ENCODE measurements at places on chromosomes 16 and 17.

DNA sequence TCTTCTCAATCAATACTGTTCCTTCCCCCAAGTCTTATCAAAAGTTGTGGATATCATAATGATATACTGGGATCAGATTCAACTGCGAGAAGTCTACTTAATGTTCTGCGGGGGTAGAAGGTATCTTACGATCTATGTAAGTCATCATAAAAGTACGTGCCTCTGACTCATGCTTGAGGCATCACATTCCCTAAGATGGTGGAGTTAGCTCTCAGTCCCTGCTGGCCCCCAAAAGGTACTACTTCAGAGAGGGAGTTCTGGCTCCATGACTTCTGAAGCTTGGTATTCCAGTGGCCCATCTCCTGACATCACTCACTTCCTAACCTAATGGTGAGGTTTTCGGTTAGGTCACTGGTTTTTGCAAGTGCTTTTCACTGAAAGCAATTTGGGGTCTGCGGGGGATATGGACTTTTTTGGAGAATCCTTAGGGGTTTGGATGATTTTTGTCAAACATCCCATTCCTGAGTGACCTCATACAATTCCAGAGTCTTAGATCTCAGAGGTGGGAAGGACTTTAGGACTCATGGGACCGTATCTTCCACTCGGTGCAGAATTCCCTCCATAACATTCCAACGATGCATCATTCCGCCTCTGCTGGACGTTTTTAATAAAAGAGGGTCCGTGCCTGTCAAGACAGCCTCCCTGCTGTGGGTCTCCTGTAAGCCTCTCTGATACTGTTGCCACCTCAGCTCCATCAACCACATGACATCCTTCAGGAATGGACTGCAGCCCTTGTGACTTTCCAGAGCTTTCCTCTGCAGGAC is 74.3 kb downstream of the DYNLRB2 start:
- peak; percentile 95 for DNase-seq

GRCh38 chr17:58120195-58120822 is 27.9 kb upstream of the OR4D1 start:
- DNase-seq: peak; percentile 69

GRCh38 chr17:38980490-38981217 is 13.5 kb upstream of the FBXO47 start:
- DNase-seq: peak; percentile 25

- DNase-seq: no peak
These were observed 10.9 kb downstream of the ADGRG1 start for GRCh38 chr16:57639172-57639887.

- DNase-seq: no peak
These were observed 5.2 kb downstream of the MYH3 start for GRCh38 chr17:10651927-10652326.

GRCh38 chr16:17557480-17557879 is 86.7 kb upstream of the XYLT1 start:
- DNase-seq: no peak

- DNase-seq: no peak
These were observed 9.6 kb upstream of the RBFOX3 start for GRCh38 chr17:79620207-79621038.

DNA sequence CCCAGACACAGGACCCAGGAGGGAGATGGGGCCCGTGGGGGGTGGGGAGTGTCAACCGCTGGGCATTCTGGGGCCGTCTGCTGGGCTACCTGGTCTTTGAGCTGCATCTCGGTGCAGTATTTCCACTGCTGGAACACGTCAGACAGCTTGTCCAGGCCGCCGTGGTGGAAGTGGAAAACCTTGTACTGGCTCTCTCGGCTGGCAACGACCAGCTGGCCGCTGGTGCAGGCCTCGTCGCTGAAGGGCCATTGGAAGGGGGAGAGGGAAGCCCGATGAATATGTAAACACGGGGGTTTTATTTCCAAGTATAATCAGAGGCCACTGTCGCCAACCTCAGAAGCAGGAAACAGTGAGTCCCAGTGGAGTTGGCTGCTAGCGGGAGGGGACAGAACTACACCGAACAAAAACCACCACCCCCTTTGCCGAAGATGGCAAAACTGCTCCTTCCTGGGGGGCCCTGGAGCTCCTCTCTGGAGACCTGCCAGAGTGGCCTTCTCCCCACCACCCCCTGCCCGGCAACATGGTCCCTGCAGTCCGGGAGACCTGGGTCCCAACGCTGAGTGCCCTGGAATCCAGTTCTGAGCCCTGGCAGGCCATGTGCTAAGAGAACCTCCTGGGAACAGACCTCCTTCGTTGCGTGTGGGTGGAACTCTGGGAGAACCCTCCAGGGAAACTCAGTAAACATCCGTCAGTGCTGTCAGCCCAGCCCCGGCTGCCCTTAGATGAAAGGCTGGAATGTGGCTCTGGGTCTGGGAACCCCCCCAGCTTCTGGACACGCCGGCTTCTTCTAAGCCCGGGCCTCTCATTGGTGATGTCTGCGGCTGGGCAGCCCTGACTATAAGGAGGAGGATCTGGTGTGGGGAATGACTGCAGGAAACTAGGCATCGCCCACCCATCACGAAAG is 84.1 kb downstream of the TBC1D16 start:
- DNase-seq: no peak

DNA sequence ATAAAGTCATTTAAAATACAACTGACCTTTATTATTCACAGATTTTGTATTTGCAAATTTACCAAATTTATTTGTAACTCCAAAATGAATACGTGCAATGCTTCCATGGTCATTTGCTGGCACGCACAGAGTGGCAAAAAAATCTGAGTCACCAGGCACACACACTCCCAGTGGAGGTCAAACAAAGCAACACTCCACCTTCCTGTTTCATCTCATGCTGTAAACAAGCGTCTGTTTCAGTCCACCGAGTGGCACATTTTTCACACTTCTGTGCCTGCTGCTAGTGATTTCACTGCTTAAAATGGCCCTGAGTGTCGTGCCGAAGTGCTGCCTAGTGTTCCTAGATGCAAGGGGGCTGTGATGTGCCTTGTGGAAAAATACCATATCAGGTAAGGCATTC is 17.8 kb upstream of the ITGAE start:
- no peak for DNase-seq

GRCh38 chr16:51822471-51822870 is 671.4 kb upstream of the SALL1 start:
- no peak for DNase-seq

- DNase-seq: no peak
These were observed 16.9 kb downstream of the PRSS27 start for GRCh38 chr16:2702871-2703745.

- DNase-seq: no peak
These were observed 6.0 kb downstream of the DOC2A start for GRCh38 chr16:30004811-30005242.

- DNase-seq: no peak
These were observed 166.4 kb downstream of the CEP112 start for GRCh38 chr17:66025551-66025950.

GRCh38 chr17:33198954-33199353 is 94.1 kb downstream of the ASIC2 start:
- DNase-seq: no peak

DNA sequence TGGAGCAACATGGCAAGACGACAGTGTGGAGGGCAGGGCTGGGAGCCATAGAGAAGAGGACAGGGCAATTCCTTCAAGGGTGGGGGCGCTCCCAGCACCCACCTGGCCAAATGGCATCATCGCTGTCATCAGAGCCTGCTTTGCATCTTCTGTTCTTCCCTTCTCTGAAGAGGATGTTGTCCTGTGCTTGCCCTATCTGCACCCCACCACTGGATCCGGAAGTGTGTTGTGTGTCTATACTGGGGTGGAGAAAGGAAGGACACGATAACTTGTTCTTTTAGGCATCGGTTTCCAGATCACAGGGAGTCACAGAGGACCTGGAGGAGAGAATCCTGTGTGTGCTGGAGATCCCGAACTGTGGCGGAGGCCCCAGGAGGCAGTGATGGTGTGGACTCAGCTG is 25.7 kb upstream of the ANKRD40CL start:
- DNase-seq: no peak

DNA sequence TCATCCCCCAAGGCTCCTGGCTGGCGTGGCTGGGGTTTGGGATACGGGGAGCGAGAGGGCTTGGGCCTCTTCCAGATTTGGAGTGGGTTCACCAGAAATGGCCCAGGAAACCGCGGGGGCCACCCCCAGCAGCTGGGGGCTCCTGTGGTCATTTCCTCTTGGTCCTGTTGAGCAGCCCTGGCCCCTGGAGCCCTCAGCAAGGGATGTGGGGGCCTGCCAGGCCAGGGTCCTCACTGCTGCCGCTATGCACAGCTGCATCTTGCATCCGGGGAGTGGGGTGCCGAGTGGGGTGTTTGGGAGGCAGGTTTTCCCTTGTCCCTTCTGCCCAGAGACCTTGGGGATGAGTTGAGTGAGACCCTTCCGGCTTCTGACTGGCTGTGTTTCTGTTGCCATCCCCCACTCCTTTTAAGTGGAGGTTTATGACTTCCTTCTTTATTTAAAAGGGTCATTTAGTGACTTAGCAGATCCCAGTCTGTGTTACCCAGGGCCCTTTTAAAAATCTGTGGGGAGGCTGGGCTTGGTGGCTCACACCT is 319.8 kb downstream of the SEC14L1 start:
- DNase-seq: no peak

- peak; percentile 41 for DNase-seq
These were observed 431 bp downstream of the SLFN11 start for GRCh38 chr17:35372846-35373533.

GRCh38 chr17:17494870-17495535 is 1.2 kb downstream of the RASD1 start:
- peak; percentile 59 for DNase-seq

- no peak for DNase-seq
These were observed 41.0 kb downstream of the LYRM1 start for GRCh38 chr16:20941636-20941926.

DNA sequence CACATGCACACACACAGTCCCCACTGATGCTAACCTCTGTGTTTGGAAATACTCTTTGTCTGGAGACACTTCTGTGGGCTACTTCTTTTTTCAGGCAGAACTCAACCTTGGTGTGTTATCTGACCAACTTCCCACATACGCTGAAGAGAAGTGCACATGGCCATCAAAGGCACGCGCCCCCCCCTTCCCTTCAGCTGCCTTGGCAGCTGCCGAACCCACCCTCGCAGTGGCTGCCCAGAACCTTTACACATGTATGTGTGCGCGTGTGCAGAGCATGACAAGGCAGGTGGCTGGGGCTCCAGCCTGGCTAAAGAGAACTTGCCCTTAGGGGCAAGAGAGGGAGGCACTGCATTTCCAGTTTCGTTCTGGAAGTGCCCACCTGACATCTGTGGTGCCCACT is 3.9 kb downstream of the RAPGEFL1 start:
- DNase-seq: no peak

GRCh38 chr16:85661740-85662481 is 26.8 kb downstream of the GINS2 start:
- DNase-seq: no peak

GRCh38 chr17:2155573-2155972 is 100.7 kb downstream of the HIC1 start:
- DNase-seq: no peak

GRCh38 chr17:39063681-39064069 is 87.8 kb downstream of the PLXDC1 start:
- DNase-seq: no peak

DNA sequence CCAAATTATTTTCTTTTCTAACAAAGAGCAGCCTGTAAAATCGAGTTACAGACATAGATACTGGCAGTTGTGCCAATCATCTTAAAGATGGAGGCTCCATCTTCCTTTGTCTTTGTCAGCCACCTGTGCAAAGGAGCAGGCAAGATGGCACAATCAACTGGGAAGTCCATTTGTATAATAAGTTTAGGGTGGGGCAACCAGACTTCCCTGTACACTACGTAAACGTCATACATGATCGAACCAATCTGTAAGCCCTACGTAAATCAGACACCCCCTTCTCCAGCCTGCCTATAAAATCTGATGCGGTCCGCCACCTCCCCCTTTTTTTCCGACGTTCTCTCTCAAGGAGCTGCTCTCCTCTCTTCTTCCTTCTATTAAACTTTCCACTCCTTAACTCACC is 31.4 kb upstream of the MEAK7 start:
- DNase-seq: no peak

- no peak for DNase-seq
These were observed 86.6 kb upstream of the BRD7 start for GRCh38 chr16:50455288-50455845.

GRCh38 chr16:81756615-81757356 is 22.3 kb upstream of the PLCG2 start:
- DNase-seq: no peak

DNA sequence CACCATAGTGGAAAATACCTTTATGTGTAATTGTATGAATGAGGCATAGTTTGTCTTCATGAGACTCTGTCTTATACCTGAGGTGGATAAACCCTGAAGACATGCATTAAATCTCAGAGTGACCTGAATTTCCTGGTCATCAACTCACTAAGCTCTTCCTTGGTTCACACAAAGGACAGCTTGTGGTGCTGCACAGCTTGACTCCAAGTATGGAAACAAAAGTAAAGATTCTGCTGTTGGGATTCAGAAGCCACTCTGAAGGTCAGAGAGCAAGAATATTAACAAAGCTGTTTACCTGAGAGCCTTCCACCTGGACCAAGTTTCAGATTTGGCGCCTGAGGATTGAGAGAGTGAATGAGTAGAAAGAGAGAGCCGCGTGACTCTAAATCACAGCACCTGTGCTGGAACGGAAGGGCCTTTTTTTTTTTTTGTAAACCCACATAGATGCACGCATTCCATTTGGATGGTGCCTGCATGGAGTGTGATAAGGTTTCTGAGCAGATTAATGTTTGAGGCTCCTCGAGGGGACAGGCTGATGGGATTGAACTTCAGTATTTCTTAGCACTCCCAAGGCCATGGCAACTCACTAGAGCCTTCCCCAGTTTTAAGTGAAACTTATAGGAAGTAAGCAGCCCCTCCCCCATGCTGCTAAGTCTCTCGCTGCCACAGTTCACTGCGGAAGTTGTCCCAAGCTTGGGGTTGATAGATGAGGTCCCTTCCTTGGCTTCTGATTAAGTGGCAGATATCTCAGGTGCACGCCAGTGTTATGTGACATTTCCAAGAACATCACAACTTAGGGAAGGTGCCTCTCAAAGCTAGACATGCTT is 28.7 kb downstream of the CALB2 start:
- DNase-seq: no peak

- DNase-seq: peak; percentile 85
These were observed 159.4 kb upstream of the CHMP6 start for GRCh38 chr17:80832266-80832676.

- no peak for DNase-seq
These were observed 360.3 kb upstream of the TNRC6C start for GRCh38 chr17:77598241-77598620.

GRCh38 chr17:69712801-69713311 is 298.4 kb downstream of the MAP2K6 start:
- no peak for DNase-seq

- no peak for DNase-seq
These were observed 24.8 kb downstream of the PITPNC1 start for GRCh38 chr17:67401598-67402504.

DNA sequence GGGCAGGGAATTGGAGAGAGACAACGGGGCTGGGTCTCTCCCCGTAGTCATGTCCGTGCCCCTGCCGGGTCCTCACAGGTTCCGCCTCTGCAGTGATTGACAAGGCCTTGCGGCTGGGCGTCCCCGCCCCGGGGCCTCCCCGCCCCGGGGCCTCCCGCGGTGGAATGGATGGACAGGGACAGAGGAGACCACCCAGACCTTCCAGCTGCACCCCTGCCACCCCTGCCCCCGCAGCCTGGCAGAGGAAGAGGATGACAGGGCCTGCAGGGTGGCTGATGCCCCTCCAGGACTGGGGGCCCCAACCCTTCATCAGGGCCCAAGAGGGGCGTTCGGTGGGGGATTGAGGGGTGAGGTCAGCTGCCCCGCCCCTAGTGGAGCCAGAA is 216.4 kb upstream of the CIBAR2 start:
- DNase-seq: no peak
